Fibroblast of skin of abdomen (primary cell): ENCODE measurements at places on chromosomes 3 and 15.

GRCh38 chr3:129320825-129321487 is 42.3 kb downstream of the HMCES start:
- DNase-seq: no peak

DNA sequence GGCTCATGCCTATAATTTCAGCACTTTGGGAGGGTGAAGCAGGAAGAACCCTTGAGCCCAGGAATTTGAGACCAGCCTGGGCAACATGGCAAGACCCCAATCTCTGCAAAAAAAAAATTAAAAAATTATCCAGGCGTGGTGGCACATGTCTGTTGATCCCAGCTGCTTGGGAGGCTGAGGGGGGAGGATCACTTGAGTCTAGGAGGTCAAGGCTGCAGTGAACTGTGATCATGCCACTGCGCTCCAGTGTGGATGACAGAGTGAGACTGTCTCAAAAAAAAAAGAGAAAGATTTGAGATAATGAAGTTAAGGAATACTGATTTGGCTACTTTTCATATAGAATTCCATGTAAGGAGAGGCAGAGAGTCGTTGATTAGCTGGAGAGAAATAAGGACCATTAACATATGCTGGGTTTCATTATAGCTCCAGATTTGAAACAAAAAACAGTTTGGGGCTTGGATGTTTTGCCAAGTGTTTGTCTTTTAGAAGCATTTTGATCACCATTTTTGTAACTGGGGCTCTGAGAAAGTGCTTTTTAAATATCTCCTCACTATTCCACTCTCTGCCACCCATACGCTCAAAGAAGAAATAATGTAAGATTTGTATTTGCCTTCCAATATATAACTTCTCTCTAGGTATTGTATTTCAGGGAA is 214.2 kb downstream of the FEZF2 start:
- DNase-seq: no peak

DNA sequence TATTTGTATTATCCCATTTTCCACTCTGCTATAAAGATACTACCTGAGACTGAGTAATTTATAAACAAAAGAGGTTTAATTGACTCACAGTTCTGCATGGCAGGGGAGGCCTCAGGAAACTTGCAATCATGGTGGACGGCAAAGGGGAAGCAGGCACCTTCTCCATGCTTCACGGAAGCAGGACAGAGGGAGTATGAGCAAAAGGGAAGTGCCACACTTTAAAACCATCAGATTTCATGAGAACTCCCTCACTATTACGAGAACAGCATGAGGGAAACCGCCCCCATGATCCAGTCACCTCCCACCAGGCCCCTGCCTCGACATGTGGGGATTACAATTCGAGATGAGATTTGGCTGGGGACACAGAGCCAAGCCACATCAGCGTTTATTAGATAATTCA is 172.8 kb downstream of the NR2F2 start:
- DNase-seq: no peak

GRCh38 chr3:126952983-126953660 is 29.8 kb upstream of the PLXNA1 start:
- no peak for DNase-seq
